ENCODE measurements at places on chromosomes 5 and 9.

GRCh38 chr5:140207250-140207964 is 32.4 kb downstream of the CYSTM1 start:
- DNase-seq: no peak

GRCh38 chr5:11146171-11146570 is 385.1 kb upstream of the DAP start:
- DNase-seq: no peak

DNA sequence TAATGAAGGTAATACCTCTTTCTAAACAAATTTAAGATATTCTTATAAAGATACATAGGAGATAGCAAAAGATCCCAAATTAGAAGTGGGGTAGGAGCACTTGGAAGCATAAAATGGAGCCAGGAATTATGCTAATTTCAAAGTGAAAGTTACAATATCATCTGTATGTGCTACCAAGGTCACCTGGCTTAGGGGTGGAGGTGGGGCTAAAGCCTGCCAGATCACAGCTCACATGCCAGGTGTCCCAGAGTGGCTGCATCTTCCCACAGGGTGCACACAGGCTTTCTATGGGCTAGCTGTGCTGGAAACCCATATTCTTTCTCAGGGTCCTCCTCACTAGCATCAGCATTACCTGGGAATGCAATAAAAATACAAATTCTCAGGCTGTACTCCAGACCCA is 118.2 kb upstream of the TXNDC8 start:
- DNase-seq: no peak

GRCh38 chr5:122757285-122757684 is 17.6 kb upstream of the SNX2 start:
- no peak for DNase-seq

DNA sequence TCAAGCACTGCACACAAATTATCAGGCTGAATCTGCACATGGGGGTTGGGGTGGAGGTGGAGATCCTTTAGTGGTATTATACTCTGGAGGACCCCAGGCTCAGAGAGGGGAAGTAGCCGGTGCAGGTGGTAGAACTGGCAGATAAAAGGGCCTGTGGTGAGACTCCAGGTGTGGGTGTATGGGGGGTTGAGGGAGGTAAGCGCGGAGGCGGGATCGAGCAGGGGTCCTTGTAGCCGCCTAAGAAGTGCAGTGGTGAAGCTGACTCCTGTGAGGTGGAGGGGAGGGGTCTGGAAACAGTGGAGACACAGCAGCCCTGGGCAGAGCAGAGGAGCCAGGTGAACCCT is 841 bp downstream of the ACSL6 start:
- no peak for DNase-seq

DNA sequence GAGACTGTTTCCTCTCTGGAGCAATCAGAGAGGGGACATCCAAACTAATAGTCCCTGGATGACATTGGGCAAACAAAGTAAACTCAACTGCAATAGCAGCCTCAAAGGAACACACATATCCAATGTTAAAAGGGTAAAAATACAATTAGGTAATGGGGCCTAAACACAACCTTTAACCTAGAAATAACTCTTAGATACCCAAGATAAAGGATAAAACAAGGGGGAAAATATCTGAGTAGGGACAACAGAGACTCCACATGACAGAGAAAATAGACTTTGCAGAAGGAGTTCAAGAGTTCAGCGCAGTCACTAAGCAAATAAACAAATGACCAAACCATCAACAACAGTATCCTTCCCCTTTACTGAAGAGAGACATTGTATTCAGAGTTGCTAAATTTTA is 149.3 kb downstream of the FBXO4 start:
- DNase-seq: no peak

- DNase-seq: peak; percentile 54
Observed at GRCh38 chr5:138033907-138034306, 1.0 kb upstream of the FAM13B start.

GRCh38 chr5:85170183-85170582 is 785.5 kb upstream of the EDIL3 start:
- no peak for DNase-seq

DNA sequence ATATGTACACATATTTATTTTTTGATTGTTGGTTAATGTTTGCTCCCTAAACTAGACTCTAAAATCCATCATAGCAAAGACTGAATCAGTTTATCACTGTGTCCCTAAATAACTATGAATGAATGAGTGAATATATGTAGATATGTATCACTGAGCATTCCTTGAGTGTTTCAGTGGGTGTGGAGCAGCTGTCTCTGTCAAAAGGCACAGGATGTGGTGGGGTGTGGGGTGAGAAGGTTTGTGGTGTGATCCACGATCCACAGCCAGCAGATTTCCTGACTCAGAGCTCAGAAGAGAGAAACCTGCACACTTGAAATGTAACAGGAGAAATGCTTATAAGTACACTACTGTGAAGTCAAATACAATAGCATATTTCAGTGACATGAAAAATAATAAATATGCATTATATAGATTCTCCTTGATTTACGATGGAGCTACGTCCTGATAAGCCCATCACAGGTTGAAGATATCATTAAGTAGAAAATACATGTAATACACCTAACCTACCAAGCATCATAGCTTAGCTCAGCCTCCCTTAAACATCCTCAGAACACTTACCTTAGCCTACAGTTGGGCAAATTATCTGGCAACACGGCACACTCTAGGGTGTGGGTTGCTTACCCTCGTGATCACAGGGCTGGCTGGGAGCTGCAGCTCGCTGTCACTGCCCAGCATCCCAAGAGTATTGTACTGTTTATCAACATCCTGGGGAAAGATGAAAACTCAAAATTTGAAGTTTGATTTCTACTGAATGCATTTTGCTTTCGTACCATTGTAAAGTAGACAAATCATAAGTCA is 287.0 kb downstream of the GAS1 start:
- peak; percentile 88 for DNase-seq

GRCh38 chr5:116495786-116496357 is 78.8 kb downstream of the SEMA6A start:
- no peak for DNase-seq

- DNase-seq: no peak
Observed at GRCh38 chr5:62326302-62326701, 20.3 kb downstream of the KIF2A start.

Data from fibroblast of mammary gland (primary cell).